ACHN (cell line): ENCODE measurements at places on chromosomes 3 and 15.

DNA sequence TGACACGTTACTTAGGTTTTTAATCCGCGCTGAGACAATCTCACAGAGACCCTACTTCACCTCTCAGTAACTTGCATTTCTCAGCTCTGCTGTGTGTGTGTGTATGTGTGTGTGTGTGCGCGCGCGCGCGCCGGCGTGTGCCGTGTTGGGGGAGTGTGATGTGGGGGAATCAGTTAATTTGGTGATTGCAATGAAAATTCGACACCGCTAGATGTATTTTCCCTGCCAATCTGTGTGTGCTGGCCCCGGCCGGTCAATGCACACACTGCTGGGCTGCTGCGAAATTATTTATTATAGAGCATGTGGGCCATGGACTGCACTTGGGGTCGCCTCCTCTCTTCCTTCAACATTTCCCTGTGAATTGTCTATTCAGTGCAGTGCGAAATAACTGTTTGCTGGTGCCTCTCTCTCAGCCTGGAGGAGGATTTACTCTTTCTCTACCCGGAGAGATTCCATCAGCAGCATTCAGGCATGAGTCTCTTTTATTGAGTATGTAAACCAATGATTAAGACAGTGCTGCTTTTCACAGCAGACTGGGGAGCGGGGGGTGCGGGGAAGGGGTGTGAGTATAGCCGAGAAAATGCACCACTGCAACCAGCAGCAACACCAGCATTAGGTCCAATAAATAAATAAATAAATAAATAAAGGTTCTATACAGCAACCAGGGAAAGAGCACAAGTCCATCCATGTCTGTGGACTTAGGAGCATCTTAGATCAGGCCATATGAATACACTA lies 2.9 kb downstream of the CADM2 start:
- DNase-seq: no peak

GRCh38 chr3:68360492-68360891 lies 571.9 kb downstream of the TAFA4 start:
- no peak for DNase-seq

DNA sequence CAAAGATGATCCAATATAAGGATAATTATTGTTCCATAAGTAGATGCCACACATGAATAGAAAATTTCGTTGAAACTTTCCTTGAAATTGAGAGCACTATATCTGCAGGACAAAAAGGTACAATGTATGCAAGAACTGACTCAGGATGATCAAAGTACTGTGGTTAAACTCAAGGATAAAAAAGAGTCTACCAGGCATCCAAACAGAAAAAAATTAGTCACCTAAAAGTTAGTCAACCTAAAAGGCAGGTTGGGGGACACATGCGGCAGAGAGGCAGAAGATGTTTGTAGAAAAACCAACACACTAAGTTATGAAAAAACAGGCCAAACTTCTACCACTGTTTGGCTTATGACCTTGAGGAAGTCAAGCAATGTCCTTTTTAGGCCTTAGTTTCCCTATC lies 68.7 kb downstream of the GSK3B start:
- DNase-seq: no peak

GRCh38 chr15:60591496-60592370 lies 112.8 kb upstream of the ICE2 start:
- DNase-seq: no peak

DNA sequence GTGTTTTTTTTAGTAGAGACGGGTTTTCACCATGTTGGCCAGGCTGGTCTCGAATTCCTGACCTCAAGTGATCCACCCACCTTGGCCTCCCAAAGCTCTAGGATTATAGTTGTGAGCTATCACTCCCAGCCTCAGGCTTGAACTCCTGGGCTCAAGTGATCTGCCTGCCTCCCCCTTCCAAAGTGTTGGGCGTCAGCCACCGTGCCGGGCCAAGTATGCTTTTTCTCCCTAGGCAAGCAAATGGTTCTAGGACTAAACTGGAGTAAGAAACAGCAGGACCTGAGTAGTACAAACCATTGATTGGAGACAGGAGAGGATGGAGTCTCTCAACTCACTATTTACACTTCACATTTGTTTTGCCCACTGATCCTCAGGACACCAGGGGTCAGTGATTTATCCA lies 4.6 kb upstream of the PTPN9 start:
- DNase-seq: no peak

DNA sequence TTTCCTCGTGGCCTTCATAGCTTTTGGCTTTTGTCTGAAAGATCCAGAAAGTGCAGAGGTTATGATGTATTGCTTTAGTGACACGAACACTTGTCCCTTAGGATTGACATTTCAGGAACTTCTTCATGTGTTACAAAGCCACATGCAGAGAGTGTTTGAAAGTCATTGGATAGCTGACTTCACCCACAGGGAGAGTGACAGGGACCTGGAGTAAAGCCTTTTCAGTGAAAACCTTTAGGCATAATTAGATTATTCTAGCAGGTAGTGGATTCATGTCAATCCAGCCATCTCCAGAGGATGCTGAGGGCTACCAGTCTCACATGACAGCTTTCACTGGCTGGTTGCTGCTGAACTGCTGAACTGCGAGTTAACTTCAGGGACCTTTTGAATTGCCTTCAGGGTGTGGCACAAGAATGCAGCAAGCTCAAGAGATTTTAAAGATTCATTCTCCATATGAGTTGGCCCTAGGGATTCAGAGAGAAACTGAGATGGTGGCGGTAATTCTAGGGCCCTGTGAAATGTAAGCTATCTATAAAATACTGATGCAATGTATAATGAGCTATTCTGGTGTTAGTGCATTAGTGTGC lies 267.0 kb upstream of the GOLIM4 start:
- no peak for DNase-seq

DNA sequence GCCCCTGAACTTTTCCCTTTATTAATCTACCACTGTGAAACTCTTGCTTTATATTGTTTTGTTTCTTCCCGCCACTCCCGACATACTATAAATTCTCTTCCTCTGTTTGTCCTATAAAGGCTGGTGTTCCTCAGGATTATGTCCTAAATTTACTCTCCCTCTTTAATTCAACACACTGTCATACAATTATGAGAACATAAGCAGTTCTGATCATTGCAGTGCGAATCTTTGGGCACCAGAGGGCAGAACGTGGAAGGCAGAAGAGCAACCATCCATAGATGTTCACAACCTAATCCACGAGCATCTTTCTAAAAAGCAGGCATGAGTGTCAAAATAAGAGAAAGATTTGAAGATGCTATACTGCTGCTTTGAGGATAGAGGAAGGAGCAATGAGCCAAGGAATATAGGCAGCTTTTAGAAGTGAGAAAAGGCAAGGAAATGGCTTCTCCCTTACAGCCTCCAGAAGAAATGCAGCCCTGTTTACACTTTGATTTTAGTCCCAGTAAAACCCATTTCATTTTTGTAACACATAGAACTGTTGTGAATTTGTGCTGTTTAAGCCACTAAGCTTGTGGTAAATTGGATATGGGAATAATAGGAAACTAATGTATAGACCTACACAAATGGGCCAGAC lies 179.4 kb downstream of the GBE1 start:
- peak; percentile 45 for DNase-seq

- DNase-seq: no peak
Observed at GRCh38 chr15:43246261-43246774, 20.4 kb downstream of the TGM5 start.

DNA sequence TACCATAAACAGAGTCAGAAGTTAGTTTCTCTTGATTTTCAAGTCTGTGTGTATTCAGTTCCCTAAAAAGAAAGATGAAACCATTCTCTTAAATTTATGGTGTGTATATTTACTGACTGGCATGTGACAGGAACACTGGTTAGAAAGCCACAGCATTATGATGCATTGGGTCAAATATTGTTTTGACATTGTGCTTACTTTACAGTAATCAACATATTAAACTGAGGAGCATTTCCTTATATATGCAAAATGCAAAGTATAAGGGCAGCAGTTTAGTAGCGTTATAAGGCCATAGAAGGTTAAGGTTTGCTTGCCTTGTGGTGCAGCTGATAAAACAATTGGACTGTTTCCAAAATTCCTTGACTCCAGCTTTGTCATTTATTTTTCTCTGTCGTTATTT lies 72.9 kb downstream of the EPHA3 start:
- no peak for DNase-seq

DNA sequence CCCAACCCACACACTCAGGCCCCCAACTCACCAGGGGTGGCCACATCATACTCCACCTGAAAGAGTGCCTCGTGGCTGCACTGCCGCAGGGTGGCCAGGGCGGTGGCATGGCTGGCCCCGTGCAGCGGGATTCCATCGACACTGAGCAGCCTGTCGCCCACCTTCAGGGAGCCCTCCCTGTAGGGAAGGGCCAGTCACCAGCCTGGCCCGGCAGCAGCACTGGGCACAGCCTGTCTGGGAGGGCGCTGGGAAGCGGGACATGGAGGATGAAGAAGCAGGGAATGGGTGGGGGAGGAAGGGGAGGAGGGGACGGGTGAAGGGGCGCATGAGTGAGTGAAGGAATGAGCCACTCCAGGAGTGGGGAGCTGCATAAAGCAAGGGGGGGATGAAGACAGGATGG lies 18.5 kb downstream of the GRIP2 start:
- no peak for DNase-seq

- DNase-seq: no peak
Observed at GRCh38 chr3:186839874-186840641, 2.5 kb upstream of the ADIPOQ start.

DNA sequence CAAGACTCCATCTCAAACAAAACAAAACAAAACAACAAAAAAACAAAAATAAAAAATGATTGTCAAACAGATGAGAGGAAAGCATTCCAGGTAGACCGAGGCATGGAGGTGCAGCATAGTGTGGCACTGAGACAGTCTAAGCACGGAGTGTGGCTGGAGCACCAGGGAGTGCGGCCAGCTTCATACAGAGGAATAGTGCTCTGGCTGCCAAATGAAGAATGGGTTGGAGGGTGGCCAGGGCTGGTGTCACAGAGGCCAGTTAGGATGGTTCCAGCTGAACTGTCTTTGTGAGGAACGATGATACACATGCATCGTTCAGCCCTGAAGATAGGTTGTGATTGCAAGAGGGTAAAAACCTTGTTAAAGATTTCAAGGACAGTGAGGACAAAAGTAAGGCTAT lies 28.3 kb downstream of the MITF start:
- DNase-seq: no peak

DNA sequence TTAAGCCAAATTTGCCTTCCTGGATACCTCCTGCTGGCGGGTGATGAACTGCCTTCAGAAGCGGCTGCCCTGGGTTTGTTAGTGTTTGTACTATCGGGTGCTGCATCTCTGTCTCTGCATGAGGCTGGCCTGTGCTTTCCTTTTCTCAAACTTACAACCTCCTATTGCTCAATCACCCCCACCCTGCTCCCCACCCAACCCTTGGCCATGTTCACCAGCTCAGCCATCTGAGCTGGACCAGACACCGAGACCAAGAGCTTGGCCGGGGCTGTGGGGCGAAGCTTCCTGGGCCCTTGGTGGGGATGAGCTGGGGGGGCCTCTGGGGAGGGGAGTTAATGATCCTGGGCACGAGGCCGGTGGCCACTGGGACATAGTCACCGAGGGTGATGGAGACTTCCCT lies 16.8 kb upstream of the FBLN2 start:
- DNase-seq: no peak

DNA sequence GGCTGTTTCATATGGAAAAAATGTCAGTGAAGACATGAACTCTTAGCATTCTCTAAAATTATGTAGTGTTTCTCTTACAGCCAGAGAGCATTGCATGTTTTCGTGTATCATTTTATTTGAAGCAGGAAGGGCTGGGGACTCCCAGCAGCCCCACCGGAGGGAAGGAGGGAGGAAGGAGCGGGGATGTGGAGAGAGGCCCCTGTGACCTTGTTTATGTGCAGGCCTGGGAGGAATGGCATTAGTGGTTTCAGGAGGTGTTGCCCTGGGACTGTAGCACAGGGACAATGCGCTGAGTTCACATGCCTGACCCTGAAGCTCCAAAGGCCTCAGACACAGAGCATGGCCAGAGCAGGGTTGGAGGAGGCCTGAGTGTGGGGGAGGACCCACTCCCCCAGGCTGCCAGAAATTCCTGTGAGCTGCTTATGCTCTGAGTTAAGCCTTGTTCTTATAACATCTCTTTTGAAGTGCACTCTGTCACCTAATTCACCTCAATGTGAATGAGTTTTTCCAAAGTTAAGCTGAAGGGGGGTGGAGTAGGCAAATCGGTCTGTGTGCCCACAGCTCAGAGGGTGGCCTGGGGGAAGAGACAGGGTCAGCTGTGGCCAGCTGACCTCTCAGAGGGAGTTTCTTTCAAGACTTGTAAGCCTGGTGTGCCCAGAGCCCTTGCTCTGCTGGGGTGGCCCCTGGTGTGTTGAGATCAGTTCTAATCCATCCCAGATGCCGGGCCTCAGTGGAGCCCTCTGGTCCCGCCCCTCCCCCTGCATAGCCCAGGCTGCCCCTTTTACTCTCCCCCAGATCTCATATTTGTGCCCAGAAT lies 3.9 kb upstream of the RNU6-1 start:
- DNase-seq: no peak

GRCh38 chr3:36538136-36538749 lies 157.9 kb downstream of the STAC start:
- DNase-seq: no peak

- DNase-seq: no peak
Observed at GRCh38 chr3:3817865-3818264, 18.6 kb downstream of the LRRN1 start.

DNA sequence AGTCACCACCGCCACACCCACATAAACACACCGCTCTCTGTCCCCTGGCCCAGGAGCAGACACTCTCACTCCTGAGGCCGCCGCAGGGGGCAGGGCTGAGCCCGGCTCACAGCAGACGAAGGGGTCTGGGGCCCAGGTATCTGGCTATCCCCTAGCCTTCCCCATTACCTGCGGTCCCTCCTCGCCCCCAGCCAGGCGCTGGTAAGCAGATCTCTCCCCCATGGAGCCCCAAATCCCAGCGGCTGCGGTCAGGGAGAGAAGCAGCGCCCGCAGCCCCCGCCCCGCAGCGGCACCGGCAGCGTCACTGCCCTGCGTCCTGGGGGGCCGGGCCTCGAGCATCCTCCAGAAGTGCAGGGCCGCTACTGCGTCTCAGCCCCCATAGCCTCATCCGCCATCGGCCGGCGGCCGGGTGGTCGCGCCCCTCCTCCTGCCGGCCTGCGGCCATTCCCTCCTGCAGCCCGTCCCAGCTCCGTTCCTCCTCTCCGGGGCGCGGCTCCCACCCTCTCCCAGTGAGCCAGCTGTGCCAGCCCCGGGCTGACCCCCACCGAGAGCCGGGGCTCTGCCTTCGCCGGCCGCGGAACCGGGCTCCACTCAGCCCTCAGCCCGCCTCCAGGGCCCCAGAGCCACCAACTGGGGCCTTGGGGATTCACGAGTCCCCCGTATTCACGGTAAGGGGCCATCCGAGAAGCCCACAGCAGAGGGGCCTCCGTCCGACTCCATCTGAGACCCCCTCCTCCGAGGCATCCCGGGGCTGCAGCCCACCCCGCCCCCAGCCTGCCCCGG lies 13.1 kb downstream of the TNK2 start:
- DNase-seq: peak; percentile 45
